ENCODE measurements at places on chromosomes 1 and 21. TPM values are rescaled to one million over a fixed set of nuclear protein-coding genes. Genes with fewer than 3 reads are reported as not detected.
A peak's percentile ranks its signal among the peaks of the same experiment; 100 is the strongest.

- no peak for DNase-seq
These were observed 46.5 kb upstream of the PRELP start for GRCh38 chr1:203428981-203429599.

Gene FCGR3B
- not detected for total RNA-seq

GRCh38 chr1:59480188-59480888 lies 183.4 kb downstream of the FGGY start:
- no peak for DNase-seq

DNA sequence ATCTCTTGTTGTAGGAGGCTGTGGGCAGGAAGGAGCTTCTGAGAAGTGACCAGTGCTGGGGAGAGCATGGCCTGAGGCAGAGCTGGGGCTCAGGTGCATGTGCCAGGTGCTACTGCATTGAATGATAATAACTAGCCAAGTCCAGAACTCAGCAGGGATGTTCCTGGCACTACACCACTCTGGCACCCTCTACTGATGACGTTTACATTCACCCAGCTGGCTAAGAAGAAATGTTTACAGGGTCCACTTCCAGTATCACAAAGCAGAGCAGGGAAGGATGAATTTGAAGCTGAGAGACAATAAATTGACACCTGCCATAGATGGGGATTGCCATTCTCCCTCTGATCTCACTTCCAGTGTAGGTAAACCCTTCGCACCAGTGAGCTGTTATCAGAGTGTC lies 411.8 kb downstream of the SETD4 start:
- DNase-seq = no peak

Gene KIF17
- 0.10 TPM for total RNA-seq

GRCh38 chr1:234310460-234310817 lies 62.8 kb upstream of the COA6 start:
- no peak for DNase-seq

DNA sequence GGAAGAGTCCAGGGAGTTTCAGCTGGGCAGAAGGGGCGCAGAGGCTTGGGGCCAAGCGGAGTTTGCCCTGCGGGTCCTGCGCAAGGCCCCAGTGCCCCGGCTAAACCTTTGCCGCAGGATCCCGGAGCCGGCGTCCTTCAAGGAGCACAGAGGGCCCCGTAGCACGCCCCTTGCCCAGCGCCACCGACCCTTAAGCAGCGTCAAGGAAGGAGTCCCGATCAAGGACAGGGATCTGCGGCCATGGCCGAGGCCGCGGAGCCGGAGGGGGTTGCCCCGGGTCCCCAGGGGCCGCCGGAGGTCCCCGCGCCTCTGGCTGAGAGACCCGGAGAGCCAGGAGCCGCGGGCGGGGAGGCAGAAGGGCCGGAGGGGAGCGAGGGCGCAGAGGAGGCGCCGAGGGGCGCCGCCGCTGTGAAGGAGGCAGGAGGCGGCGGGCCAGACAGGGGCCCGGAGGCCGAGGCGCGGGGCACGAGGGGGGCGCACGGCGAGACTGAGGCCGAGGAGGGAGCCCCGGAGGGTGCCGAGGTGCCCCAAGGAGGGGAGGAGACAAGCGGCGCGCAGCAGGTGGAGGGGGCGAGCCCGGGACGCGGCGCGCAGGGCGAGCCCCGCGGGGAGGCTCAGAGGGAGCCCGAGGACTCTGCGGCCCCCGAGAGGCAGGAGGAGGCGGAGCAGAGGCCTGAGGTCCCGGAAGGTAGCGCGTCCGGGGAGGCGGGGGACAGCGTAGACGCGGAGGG lies 520 bp downstream of the CLIC6 start:
- no peak for DNase-seq

Gene S100A7
- not detected for total RNA-seq

DNA sequence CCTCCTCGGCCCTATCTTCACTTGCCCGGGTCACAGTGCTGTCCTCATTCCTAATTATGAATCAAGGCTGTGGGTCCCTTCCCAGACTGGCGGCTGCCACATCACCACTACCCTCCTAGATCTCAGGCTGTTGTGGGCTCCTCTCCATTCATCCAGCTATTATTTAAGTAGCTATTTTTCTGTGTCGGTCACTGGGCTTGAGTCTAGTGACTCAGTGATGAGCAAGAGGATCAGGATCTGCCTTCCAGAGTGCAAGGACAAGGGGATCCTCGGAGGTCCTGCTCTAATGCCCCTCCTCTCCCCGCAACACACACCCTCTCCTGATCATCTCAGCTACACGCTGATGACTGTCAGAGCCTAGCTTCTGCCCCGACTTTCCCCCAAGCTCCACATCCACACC lies 34.1 kb downstream of the CDCP2 start:
- DNase-seq = peak; percentile 84

- DNase-seq = no peak
These were observed 73.7 kb downstream of the CAPZB start for GRCh38 chr1:19411612-19412011.

GRCh38 chr1:66147226-66147835 lies 354.6 kb downstream of the PDE4B start:
- no peak for DNase-seq

DNA sequence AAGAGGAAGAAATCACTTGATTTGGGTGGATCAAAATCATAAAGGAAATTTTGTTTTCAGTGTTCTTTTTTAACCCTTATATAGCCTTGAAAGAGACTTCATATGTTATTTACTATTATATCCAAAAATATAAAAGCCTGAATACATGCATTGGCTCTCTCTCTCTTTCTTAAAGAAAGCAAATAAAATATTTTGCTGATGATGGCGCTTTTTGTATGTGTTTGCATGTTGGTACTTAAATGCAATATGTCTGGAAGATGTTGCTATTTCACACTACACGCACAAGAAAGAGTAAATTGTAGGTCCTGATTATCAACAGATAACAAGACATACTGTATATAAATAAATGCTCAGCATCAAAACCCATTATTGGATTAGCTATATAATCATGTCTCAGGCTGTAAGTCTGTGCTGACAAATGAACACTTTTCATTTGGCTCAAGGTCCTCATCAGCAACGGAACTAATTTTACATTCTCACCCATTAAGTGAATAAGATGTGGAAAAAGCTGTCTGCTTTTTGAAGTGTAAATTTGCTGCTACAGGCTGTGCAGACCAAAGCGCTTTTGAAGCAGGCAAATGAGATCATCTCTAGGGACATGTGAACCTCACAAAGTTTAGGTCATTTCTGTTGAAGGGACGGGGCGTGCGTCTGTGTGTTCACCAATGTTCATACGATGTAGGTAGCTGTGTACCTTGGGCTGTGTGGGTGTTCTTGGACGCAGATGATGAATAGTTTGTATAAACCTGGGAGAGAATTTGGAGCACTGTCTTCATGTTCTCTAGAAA lies 122.4 kb upstream of the LMO4 start:
- DNase-seq = no peak
